D341Med (cell line): ENCODE measurements at places on chromosomes 12 and 14.
A peak's percentile ranks its signal among the peaks of the same experiment; 100 is the strongest.

- DNase-seq = no peak
Measured at GRCh38 chr14:91336093-91336450, 81.5 kb downstream of the CCDC88C start.

DNA sequence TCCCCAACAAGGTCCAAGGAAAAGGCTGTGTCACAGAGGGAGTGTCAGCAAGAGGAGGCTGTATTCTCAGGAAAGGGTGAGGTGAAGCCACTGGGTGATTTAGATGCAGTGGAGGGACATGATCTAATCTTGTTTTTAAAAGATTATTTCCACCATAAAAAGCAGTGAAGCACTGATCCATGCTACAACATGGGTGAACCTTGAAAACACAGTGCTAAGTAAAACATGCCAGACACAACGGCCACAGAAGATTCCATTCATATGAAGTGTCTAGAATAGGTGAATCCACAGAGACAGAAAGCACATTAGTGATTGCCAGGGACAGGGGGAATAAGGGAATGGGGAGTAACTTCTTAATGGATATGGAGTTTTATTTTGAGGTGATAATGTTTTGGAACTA lies 12.8 kb downstream of the RITA1 start:
- DNase-seq = no peak

DNA sequence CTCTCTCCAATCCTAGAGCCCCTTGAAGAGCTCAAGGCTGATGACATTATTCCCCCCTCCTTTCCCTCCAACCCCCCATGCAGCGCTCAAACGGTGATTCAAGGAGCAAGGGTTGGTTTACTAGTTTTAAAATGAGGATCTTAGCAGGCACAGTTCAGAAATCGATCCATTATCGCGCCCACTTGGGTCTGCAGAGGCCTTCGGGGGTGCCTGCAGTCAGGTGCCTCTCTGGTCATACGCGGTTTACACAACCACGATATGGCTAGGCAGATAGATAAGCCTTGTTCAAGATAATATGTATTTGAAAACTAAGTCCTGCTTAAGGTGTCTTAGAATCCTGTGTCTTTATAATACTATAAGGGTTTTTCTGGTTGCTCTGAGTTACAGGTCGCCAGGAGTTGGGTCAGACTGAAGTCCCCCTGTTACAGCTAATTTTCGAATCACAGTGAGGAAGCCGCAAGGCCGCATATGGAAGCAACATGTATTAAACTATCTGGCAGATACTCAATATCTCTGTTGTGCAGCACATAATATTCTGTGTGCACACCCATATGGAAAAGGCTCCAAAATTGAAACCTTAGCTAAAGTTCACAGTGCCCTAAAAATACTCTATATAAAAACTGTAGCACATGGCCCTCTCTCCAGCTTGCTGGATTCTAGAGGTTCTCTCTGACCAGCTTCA lies 10.0 kb downstream of the BHLHE41 start:
- DNase-seq = no peak

DNA sequence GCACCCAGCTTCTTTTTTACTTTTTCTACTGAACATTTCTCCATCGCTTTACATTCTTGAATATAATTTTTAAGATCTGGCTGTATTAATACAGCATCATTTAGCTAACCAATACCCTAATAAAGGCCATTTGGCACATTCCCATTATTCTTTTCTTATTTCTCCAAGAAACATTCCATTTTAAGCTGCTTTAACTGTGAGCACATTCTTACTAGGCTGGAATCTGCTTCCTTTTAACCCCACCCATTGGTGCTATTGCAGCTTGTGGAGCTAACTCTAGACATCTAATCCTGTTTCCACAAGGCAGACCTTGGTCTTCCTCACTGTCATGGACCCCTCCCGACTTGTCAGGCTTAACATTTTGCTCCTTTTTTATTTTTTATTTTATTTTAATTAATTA lies 15.2 kb downstream of the CALM1 start:
- DNase-seq = no peak

- no peak for DNase-seq
Measured at GRCh38 chr12:42426746-42427145, 100.8 kb downstream of the PPHLN1 start.

- no peak for DNase-seq
Measured at GRCh38 chr12:1853716-1854115, 33.4 kb downstream of the LRTM2 start.

GRCh38 chr14:39431416-39432178 lies 636 bp downstream of the FBXO33 start:
- peak; percentile 86 for DNase-seq

- no peak for DNase-seq
Measured at GRCh38 chr12:115817389-115817788, 460.1 kb downstream of the MED13L start.
